ENCODE measurements at places on chromosomes 16 and 17.

DNA sequence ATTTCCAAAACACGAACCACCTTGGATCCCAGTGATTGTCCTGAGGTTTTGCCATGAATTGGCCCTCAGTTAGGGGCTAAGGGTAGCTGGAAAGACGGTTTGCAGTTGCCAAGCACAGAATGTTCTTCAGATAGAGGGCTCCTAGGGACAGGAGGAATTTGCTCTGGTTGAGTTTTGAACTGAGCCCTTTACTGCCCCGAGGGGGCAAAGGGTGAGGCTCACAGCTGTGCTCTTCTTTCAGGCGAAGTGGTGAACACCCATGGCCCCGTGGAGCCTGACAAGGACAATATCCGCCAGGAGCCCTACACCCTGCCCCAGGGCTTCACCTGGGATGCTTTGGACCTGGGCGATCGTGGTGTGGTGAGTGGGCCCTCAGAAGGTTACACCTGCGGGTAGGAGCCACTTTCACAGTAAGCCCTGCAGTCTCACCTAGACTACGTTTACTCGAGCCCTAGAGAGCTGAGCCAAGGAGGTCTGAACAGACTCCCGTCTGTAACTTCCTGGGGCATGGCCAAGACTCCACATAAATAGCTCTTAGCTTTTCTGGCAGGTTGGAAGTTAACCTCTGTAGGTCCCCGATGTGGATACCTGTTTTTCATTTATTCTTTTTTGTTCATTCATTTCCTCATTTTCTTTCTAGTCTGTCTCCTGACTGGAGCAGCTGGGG lies 32.5 kb downstream of the NMT1 start:
- DNase-seq: peak; percentile 65

DNA sequence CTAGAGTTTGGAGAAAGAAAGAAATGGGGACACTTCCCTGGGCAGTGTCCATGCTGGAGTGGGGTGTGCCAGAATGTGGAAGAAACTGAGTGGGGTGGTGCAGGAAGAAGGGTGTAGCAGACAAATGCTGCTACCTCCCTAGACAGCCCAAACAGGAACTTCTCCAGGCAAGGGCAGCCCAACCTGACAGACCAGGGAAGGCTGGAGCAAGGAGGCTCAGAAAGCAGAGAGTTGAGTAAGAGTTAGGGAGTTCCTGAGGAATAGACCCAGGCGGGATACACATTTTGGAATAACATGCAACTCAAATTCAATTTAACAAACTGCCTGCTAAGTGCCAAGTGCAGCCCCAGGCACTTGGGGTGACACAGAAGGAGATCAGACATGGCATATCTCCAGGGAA lies 1.0 kb upstream of the MYO18A start:
- no peak for DNase-seq

GRCh38 chr16:17320009-17320408 lies 150.8 kb downstream of the XYLT1 start:
- no peak for DNase-seq

DNA sequence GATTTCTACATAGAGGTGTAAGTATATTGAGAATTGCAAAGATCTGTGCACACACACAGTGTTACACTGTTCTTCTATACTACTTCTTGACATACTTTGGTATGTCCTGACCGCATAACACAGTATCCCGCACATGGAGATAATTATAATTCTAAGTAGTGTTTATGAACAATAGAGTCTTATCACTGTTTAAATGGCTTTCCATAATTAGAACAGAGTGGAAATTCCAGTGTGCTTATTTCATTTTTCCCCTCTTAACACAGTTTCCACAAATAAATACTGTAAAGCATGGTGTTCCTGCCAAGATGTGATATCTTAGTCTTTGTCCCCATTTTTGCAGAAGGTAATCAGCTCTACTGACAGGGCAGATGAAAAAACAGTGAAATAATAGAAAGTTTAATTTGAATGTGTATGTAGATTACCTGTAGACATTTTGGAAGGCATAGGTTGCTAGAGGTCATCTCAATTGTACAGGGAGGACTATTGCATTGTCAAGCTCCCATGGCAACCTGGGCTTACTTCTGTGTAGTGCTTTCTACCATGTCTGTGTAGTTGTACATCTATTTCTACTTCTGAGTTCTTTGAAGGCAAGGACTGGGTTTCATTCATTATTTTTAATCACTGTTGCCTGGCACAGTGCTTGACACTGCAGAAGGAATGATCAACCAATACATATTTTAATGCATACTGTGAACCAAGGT lies 10.1 kb upstream of the KRT28 start:
- DNase-seq: no peak

Data from fibroblast of lung (primary cell).